ENCODE measurements at places on chromosomes 2 and 18. TPM values are rescaled to one million over a fixed set of nuclear protein-coding genes. Genes with fewer than 3 reads are reported as not detected.

- H3K27ac ChIP-seq: peak overlapping the region; percentile 84
- no peaks in the 10 kb centered on the region for H3K27me3 ChIP-seq
- H3K4me3 ChIP-seq: peak overlapping the region; percentile 70
Observed at GRCh38 chr2:96531872-96532505, 4.6 kb upstream of the ARID5A start.

DNA sequence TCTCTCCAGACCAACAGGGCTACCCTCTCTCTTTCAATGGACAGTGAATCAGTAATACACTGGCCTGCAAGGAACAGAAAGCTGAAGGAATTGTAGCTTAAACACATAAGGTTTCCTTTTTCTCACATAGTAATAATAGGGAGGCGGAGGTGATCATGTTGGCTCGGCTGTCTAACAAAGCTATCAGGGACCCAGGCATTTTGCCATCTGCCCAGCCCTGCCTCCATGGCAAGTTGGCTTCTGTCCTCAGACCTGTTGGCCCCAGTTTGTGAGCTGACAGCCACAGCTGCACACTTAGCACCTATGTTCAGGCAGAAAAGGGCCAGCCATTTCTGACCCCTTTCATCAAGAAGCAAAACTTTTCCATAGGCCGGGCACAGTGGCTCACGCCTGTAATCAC lies 2.0 kb upstream of the CHRNG start:
- no peaks in the 10 kb centered on the region for H3K36me3 ChIP-seq
- H3K27me3 ChIP-seq: peaks cover 5% of the 10 kb centered on the region
- peaks cover 4% of the 10 kb centered on the region for H3K4me1 ChIP-seq
- no peak for DNase-seq
- no peak overlapping the region for H3K27ac ChIP-seq

GRCh38 chr2:47403609-47404193 lies 745 bp downstream of the MSH2 start:
- H3K27ac ChIP-seq: peak overlapping the region; percentile 95
- H3K4me3 ChIP-seq: peak overlapping the region; percentile 91
- no peaks in the 10 kb centered on the region for H3K27me3 ChIP-seq
- H3K36me3 ChIP-seq: peaks cover 36% of the 10 kb centered on the region
- DNase-seq: no peak

- no peaks in the 10 kb centered on the region for H3K36me3 ChIP-seq
- H3K4me3 ChIP-seq: no peak overlapping the region
- H3K4me1 ChIP-seq: no peaks in the 10 kb centered on the region
- no peak for DNase-seq
Observed at GRCh38 chr2:66344087-66344663, 90.8 kb upstream of the MEIS1 start.

DNA sequence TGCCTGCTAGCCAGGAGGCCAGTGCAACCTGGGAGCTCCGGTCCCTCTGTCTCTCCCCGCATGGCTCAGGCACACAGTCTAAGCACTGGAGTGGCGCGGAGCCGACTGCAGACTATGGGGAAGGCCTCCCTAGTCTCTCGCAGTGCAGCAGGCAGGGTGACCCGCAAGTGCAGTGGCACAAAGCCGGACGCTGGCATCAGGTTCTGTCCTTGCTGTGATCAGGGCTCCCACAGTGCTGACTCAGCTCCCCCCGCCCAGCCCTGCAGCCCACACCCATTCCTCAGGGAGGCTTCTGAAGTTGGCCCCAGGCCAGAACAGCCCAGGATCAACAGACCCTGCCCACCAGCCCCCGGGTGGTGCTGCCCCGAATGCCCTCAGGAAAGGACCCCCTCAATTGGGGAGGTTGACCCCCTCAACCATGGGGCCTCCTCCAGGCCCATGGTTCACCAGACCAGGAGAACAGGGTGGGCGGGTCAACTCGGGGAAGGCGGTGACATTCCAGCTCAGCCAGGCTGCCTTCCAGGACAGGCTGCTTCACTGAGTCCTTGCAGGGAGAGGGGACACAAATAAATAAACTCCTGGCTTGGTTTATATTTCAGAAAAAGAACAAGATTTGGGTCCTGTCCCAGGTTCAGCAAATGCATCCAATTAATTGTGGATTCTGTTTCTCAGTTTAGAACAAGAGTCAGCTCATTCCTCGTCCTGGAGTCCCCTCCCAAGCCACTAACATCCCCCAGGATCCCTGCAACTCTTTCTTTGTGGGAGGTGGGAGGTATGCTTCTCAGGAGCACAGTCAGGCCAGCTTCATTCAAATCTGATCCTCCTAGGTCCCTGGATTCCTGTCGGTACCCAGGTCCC lies 12.2 kb downstream of the BIN1 start:
- no peak overlapping the region for H3K4me3 ChIP-seq
- H3K36me3 ChIP-seq: no peaks in the 10 kb centered on the region
- no peak overlapping the region for H3K27ac ChIP-seq
- peaks cover 3% of the 10 kb centered on the region for H3K27me3 ChIP-seq
- H3K4me1 ChIP-seq: peaks cover 3% of the 10 kb centered on the region

- H3K27ac ChIP-seq: no peak overlapping the region
- peaks cover 4% of the 10 kb centered on the region for H3K27me3 ChIP-seq
- H3K36me3 ChIP-seq: peaks cover 3% of the 10 kb centered on the region
- H3K4me3 ChIP-seq: no peak overlapping the region
- DNase-seq: no peak
Observed at GRCh38 chr2:213002383-213002782, 149.0 kb downstream of the IKZF2 start.

DNA sequence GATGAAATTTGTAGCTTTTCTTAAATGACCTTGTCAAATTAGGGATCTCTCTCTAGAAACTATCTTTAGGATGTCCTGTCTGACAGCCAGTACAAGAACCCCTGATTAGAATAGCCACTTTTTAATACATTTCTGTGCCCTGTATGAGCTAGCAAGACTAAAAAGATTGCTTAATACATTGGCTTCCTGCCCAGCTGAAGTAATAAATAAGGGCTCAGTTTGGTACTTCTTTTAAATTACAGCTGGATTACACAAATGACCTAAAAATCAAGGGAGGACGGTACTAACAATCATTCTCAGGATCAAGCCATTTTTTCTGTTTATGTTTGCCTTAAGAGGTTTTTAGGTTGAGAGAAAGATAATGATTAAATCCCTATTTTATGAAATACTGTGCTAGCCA lies 11.6 kb upstream of the OLA1 start:
- no peak overlapping the region for H3K4me3 ChIP-seq
- H3K4me1 ChIP-seq: no peaks in the 10 kb centered on the region
- H3K27me3 ChIP-seq: peaks cover 16% of the 10 kb centered on the region
- no peaks in the 10 kb centered on the region for H3K36me3 ChIP-seq
- DNase-seq: no peak

Gene CFAP221
- total RNA-seq: not detected

Gene GPR75
- 2.6 TPM for total RNA-seq

Gene TIGD1
- 10.4 TPM for total RNA-seq

Gene STON1
- total RNA-seq: 2.1 TPM

Gene ADI1
- 48.2 TPM for total RNA-seq

Gene GALM
- 41.1 TPM for total RNA-seq

Gene CASP10
- total RNA-seq: 49.6 TPM
